Activated CD4-positive, alpha-beta memory T cell treated with anti-CD3 and anti-CD28 coated beads, Interleukin-2, amount 10 ng/mL, durations not matched to agents 7 days and 5 days (primary cell): ENCODE measurements at places on chromosomes 6 and 20. TPM values are rescaled to one million over a fixed set of nuclear protein-coding genes. Genes with fewer than 3 reads are reported as not detected.
A peak's percentile ranks its signal among the peaks of the same experiment; 100 is the strongest.

DNA sequence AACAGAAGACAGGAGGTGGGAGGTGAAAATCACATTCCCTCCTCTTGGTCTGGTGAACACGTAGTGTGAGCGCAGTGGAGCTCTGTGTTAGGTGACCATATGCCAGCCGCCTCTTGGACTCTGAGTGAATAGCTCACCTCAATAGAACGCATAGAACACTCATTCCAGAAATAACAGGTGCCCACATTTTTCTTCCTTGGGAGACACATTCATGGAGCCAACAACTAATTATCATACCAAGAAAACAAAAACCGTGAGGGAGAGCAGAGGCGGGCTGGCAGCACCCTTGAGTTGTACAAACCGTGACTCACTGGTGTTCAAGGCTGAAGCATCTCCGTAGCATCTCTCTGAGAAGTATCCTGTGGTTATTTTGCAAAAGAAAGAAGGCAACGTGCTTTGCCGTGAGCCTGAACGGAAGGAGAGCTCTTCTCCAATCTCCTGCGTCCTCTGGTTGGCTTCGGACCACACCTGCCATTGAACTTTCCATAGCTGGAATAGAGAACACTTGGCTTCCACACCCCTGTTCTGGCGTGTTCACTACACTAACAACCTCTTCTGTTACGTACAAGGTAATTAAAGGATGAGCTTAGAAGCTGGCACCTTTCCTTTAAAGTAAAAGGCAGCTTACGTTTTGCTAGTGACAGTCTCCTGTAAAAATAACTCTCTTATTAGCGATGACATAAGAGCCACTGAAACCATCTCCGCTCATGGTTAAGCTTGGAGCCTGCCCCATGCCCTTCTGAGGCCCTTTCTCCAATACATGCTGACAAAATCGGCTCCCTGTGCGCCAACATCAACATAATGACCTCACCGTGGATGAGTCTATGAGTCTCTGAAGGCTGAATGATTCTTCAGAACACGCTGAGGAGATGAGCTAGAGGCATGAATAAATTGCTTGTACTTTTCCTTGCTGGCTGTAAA lies 30.2 kb upstream of the SGK1 start:
- DNase-seq, result no peak

- DNase-seq, result no peak
These were observed 12.4 kb upstream of the KIAA0408 start for GRCh38 chr6:127471379-127472255.

GRCh38 chr20:53101992-53102760 lies 130.0 kb downstream of the TSHZ2 start:
- DNase-seq, result no peak

GRCh38 chr20:37886851-37887297 lies 16.1 kb upstream of the VSTM2L start:
- DNase-seq, result no peak

- DNase-seq, result no peak
These were observed 6.7 kb downstream of the C6orf141 start for GRCh38 chr6:49557177-49557576.

- no peak for DNase-seq
These were observed 67.1 kb upstream of the ADGRF4 start for GRCh38 chr6:47631269-47631772.

TCF19 gene
- 80.7 TPM for total RNA-seq

- peak; percentile 45 for DNase-seq
These were observed 48.2 kb upstream of the TLDC2 start for GRCh38 chr20:36827541-36828279.

DNA sequence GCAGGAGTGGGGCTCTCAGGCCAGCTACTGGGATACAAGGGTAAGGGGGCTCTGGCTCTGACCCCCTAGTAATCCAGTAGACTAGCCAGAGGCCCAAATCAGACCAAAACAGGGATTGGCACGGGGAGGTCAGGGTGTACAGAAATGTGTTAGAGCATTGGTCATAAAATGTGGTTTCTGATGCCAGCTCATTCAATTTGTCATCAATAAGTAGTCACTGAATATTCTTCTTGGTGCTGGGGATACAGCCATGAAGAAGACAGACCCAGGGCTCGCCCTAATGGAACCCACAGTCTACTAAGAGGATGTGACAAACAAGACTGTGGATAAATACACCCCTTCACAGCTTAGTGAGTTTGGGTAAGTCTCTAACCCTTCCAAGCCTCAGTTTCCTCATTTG lies 11.1 kb downstream of the MAP1LC3A start:
- no peak for DNase-seq

CLPSL2 gene
- total RNA-seq, result not detected

GGTLC1 gene
- not detected for total RNA-seq

GRCh38 chr6:84066536-84066935 lies 33.0 kb downstream of the MRAP2 start:
- DNase-seq, result no peak

GRCh38 chr6:25181350-25181724 lies 97.8 kb upstream of the CARMIL1 start:
- DNase-seq, result no peak

- no peak for DNase-seq
These were observed 82.4 kb upstream of the TGM3 start for GRCh38 chr20:2213401-2213800.

- no peak for DNase-seq
These were observed 207.5 kb upstream of the ADGRB3 start for GRCh38 chr6:68427630-68428029.

- DNase-seq, result no peak
These were observed 133.9 kb downstream of the KIF13A start for GRCh38 chr6:17853533-17853932.

- no peak for DNase-seq
These were observed 20.1 kb upstream of the ENPP5 start for GRCh38 chr6:46190889-46191288.

RAB5IF gene
- 94.1 TPM for total RNA-seq

DNA sequence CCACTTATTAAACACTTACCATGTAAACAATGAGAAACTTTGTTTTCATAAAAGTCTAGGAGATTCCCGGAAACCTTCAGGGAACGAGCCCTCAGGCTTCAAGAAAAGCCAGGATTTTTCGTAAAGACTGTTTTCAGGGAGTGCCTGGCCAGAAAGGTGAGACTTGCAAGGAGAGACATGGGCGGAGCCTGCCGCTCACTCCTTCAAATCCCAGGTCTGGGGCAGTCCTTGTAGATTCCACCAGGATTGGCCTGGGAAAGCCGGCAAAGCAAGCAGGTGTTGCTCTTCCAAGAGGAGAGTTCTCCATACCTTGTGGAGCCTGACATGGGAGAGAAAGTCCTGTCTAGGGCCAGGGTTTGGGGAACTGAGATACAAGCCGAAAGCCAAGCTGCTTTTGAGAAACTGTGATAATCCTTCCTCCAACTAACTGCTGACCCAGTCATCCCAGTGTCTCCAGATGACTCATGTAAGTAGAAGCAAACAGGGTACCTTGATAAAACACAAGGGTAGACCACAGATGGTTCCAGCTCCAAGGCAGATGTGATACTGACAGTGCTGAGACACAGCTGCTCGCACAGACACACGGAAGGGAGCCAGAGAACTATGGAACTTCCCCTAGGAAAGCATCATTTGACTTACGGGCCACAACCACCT lies 69.4 kb upstream of the NAA20 start:
- DNase-seq, result no peak

- peak; percentile 40 for DNase-seq
These were observed 46.7 kb downstream of the SRC start for GRCh38 chr20:37392441-37393195.

- DNase-seq, result no peak
These were observed 43.9 kb downstream of the RAMACL start for GRCh38 chr6:166542580-166542912.

MYH7B gene
- 0.15 TPM for total RNA-seq

DNA sequence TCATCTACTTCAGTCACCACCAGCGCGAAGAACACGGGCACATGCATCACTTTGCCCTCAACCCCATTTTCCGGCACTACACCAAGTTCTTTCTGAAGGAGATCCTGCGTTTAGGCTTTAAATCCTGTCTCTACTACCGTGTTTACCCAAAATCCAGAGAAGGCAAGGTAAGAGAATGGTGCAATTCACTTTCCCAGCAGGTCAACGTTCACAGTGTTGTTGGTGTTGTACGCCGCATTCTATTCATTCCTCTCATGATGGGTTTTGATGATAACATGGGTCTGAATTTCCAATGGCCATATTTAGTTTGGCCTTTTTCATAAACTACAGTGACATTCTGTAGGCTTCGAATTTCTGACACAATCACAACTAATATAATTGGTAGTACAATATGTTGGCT lies 144.3 kb downstream of the CFAP61 start:
- DNase-seq, result no peak

- no peak for DNase-seq
These were observed 123.2 kb downstream of the RIN2 start for GRCh38 chr20:19881080-19881840.

GRCh38 chr6:158910484-158911440 lies 89.2 kb downstream of the RSPH3 start:
- DNase-seq, result no peak

- no peak for DNase-seq
These were observed 85.0 kb downstream of the YTHDF1 start for GRCh38 chr20:63130658-63131577.

PHACTR3 gene
- total RNA-seq, result not detected
